ENCODE measurements at places on chromosomes 11 and 22. TPM values are rescaled to one million over a fixed set of nuclear protein-coding genes. Genes with fewer than 3 reads are reported as not detected.

GRCh38 chr11:59198726-59199125 is 14.0 kb downstream of the MPEG1 start:
- DNase-seq, result no peak

- no peak for DNase-seq
Observed at GRCh38 chr11:111414936-111415335, 35.9 kb upstream of the POU2AF1 start.

DDIAS gene
- 5.9 TPM for polyA plus RNA-seq

GRCh38 chr22:50556703-50557102 is 6.0 kb downstream of the SYCE3 start:
- no peak for DNase-seq

KBTBD3 gene
- 9.9 TPM for polyA plus RNA-seq

CLCF1 gene
- 4.9 TPM for polyA plus RNA-seq

GRCh38 chr11:103888541-103888951 is 147.9 kb upstream of the DDI1 start:
- DNase-seq, result no peak

SLC22A9 gene
- polyA plus RNA-seq, result not detected

FOSL1 gene
- 0.25 TPM for polyA plus RNA-seq

- DNase-seq, result no peak
Observed at GRCh38 chr11:75700940-75701339, 16.7 kb upstream of the MOGAT2 start.

WBP2NL gene
- polyA plus RNA-seq, result 3.8 TPM

- no peak for DNase-seq
Observed at GRCh38 chr11:115168686-115169085, 335.5 kb downstream of the CADM1 start.

GRCh38 chr22:40015358-40015976 is 20.7 kb downstream of the FAM83F start:
- no peak for DNase-seq

- DNase-seq, result no peak
Observed at GRCh38 chr22:44201665-44202064, 20.9 kb downstream of the PARVG start.

DNA sequence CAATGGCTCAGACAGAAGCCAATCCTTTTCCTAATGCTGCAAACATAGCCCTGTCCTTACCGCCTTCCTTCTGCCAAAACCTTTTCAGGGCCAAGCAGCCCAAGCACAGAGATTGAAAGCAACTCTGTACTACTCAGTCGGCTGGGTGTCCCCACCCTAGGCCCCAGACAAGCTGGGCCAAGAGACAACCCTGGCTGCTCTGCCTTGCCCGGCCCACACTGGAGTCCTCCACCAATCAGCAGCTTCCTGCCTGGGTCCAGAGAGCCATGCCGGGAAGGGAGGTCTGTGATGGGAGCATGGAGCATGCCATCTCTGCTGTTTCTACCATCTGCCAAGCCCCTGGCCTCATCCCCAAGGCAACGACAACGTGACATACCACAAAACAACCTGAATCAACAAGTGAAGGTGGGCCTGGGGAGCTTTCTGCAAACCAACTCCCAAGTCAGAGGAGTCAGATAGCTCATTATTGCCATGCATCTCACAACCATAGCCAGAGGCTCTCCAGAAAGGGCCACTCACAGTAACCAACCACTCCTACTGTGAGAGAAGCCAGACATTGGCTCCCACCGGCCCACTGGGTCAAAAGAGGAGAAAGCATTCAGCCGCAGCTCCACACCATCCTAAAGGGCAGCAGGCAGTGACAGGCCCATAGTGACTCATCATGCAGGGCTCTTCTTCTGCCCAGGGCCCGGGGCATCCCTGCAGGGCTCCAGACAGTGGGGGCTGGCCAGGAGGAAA is 18.2 kb downstream of the PATZ1 start:
- no peak for DNase-seq

DNA sequence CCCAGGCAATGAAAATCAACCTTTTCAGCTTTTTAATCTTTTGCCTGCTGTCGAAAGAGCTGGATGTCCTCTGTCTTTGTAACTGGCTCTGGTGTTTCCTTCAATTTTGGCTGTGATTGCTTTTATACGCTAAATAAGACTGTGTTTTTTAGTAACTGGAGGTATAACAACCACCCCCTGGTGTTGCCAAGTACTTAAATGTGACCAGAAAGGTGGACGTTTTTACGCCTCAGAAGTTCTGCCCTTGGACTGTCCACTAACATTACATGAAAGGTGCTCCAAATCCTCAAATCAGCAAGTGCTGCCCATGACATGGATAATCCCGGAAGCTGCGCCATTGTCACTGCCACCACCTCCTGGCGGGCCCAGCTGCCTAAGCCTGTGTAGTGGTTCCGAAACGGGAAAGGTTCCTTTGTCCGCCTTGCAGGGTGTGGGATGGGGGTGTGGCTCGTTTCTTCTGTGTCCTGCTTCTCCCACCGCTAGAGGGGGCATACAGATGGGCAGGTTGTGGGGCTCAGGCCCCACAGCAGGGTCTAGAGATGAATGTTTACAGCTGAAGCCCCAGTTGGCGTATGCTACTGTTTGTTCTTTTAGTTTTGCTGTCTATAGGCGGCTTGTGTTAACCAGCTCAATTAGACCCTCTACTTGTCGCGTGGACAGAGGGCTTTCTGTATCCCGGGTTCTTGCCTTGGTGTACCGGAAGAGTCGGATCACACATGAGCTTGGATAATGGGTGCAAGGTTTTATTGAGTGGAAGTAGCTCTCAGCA is 82.2 kb upstream of the SEPTIN5 start:
- no peak for DNase-seq

RNF169 gene
- polyA plus RNA-seq, result 18.4 TPM

DNA sequence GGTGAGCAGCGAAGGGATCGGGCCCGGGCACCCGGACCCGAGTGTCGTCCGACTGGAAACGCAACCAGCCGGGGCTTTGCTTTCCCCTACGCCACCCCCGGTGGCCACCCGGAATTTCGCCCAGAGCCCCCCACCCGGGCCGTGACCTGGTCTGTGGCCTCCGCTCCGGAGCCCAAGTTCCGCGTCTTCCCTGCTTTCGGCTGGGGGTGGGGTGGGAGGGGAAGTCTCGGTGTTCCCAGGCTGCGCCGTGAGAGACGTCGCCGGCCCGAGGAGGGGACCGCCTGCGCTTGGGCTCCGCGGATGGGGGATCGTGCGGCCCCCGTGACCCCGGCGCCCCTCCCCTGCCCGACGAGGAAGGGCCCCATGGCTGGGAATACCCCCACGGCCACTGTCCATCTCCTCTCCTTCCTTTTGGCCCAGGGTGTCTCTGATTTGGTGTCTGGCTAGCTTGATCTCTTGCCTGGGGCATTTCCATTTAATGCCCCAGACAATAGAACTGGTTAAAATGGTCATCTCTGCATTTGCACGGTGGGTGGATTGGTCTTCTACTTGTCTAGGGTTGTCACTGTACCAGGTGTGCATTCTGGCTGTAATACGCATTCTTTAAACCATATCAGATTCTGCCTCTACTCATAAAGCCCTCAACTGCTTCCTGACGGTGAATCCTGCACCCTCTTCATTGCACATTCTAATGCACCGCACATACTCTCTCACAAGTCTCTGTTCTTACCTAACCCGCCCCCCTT is 789 bp downstream of the SIK2 start:
- DNase-seq, result no peak

SLC7A4 gene
- polyA plus RNA-seq, result 1.7 TPM

- DNase-seq, result no peak
Observed at GRCh38 chr11:12800871-12801270, 126.7 kb downstream of the TEAD1 start.

CCDC134 gene
- polyA plus RNA-seq, result 9.4 TPM

DRAP1 gene
- polyA plus RNA-seq, result 103 TPM

SPON1 gene
- 68.1 TPM for polyA plus RNA-seq

DNA sequence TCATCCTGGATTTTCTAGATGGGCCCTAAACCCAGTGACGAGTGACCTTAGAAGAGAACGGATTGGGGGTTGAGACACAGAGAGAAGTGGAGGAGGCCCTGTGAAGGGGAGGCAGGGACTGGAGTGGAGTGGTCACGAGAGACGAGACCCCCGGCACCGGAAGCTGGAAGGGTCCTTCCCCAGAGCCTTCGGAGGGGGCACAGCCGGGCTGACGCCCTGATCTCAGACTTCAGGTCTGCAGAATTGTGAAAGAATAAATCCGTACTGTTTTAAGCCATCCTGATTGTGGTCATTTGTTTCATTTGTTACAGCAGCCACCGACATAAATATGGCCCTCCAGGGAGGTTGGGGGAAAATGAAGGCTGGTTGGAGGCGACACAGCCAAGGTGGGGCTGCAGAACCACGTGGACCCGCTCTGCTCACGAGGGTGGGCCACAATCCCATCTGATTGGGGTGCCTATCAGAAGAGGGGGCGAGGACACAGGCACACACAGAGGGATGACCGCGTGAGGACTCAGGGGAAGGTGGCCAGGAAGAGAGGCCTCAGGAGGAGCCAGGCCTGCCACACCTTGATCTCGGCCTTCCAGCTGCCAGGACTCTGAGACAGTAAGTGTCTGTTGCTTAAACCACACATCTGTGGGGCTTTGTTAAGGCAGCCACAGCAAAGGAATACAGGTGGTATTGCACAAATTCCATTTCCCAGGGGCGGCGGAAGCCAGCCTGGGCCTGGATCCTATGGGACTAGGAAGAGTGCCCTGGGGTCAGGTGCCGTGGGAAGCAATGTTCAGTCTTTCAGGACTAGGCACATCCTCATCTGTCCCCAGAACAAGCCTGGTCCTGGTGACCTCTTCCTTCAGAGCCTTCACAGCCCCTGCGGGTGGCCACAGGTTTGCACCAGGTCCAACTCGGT is 73.3 kb upstream of the SHANK2 start:
- DNase-seq, result no peak

GRCh38 chr11:41999066-41999465 is 539.6 kb upstream of the LRRC4C start:
- DNase-seq, result no peak

- DNase-seq, result no peak
Observed at GRCh38 chr11:75597636-75598035, 35.6 kb downstream of the SERPINH1 start.

DNA sequence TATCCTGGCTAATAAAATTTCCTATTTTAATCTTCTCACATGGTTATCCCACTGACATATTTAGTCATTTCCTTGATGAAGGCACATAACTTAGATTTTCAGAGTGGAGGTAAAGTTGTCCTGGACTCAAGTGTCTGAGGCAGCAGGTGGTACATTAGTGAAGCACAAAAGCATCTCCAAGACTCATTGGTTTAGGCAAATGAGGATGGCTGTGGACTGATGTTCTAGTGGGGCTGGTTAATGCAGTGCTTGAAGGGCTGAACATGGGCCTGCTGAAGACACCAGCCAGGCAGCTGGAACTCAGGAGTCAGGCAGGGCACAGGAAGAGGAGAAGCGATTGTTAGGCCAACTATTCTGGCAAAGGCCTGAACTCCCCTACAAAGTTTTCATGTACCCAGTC is 76.3 kb upstream of the SESN3 start:
- no peak for DNase-seq

- no peak for DNase-seq
Observed at GRCh38 chr11:135037828-135038227, 625.8 kb upstream of the B3GAT1 start.

GRCh38 chr11:86414032-86414431 is 39.3 kb downstream of the CCDC81 start:
- no peak for DNase-seq

- DNase-seq, result no peak
Observed at GRCh38 chr11:61499816-61500491, 8.6 kb upstream of the LRRC10B start.

DNA sequence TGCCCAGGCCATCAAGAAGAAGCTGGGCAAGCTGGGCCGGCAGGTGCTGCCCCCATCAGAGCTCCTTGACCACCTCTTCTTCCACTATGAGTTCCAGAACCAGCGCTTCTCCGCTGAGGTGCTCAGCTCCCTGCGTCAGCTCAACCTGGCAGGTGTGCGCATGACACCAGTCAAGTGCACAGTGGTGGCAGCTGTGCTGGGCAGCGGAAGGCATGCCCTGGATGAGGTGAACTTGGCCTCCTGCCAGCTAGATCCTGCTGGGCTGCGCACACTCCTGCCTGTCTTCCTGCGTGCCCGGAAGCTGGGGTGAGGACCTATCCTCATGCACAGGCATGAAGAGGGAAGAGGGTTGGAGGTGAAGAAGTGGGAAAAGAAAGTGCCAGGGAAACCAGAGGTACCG is 5.3 kb upstream of the NHERF4 start:
- no peak for DNase-seq

DNA sequence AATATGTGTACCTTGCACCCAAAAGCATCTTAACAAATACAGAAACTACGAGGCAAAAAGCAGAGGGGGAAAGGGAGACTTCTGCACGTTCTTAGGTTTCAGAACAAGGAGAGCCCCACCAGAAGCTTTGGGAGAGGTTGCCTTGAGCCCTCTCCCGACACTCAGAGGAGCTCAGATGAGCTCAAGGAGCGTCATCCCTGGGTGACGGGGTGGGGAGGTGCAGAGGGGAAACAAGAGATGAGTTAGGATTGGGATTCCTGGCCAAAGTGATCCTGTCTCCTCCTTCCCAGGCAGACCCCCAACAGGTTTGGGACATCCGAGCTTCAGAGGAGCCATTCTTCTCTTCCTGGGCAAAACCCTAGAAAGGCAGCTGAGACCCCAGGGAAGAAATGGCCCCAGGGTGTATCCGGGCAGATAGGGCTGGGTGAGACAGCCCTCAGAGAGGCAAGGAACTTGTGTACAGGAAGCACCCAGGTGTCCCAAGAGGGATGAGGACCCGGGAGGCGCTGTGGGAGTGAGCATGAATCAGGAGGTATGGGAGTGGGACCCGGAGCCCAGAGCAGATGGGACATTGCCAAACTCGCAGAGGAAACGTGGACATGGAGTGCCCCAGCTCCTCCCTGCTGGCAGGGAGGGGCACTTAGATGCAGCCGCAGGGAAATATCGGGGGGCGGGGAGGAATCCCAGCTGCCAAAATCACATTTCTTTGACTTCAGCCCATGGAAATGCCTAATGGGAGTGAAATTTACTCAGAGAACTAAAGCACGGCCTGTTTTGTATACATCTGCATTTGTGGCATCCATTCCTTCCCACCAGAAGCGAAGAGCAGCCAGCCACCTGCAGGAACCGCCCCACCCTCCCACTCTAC is 12.4 kb downstream of the C1QTNF6 start:
- no peak for DNase-seq

- DNase-seq, result no peak
Observed at GRCh38 chr11:129277198-129277843, 85.2 kb upstream of the ARHGAP32 start.

DNA sequence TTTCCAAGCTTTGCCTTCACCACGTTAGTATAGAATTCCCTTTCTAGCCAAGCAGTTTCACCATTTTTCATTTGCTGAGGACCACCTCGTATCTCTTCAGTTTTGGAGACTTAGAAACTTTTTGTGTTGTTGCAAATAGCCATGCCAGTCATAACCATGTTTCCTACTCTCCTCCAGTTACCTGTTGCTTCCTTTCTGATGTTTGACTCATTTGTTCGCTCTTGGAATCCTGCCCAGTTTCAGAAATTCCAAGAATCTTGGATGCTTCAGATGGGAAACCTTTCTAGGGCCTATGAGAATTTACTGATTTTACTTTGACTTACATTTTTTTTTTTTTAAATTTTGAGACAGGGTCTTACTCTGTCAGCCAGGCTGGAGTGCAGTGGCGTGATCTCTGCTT is 65.4 kb downstream of the PPP6R3 start:
- DNase-seq, result no peak

- no peak for DNase-seq
Observed at GRCh38 chr11:33191467-33191866, 30.2 kb upstream of the CSTF3 start.

Measured in left renal cortex interstitium (tissue), 4 donors.